ENCODE measurements at places on chromosomes 5 and 9.
A peak's percentile ranks its signal among the peaks of the same experiment; 100 is the strongest.

DNA sequence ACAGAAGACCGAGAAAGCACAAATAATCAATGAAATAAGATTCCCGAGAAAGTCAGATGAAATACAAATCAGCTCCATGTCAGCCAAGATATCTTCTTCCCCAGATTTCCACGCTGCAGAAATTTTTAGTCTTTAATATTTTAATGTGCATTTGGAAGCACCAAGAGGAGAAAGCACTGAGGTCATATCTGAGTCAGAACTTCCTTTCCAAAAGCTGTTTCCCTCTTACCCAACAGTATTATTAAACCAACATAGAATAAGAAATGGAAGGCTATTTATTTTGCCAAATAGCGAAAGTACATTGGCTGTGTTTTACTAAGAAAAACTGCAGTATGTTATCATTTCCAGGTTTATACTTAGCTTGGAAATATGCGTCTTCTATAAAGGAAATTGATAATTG, 772.1 kb upstream of the CDH9 start:
- DNase-seq = no peak

DNA sequence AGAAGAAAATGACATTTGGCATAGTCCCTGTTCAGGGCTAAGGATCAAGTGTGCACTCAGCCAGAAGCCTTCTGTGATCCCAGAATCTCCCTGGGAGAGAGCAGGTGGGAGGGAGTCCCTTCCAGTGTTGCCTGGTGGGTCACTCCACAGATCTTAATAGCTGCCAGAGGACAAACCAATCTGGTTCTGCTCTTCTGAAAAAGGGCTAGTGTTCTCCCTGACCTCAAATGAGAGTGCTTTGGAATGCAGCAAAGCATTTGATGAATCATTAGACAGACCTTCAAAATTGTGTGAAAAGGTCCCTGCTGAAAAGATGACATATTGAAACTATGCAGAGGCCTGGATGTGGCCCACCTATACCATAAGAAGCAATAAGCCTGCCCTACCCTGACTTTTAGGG, 339.7 kb downstream of the TMEM232 start:
- DNase-seq = no peak

DNA sequence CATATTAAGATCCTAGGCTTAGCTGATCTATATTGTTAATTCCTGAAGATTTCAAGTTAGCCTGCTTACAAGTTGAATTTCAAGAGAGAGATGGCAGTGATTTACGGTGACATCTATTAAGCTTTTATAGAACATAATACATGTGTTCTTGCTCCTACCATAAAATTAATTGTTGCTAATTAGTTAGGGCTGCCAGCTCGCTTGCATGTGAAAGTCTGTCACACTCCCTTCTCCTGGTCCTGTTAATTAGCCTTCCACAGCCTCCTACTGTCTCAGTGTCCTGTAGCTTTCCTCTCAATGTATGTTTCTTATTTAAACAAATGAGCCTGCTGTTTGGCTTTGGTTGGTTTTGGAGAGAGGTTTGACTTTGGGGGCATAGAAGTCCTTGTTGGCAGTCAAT, 247.2 kb downstream of the NTRK2 start:
- DNase-seq = no peak

- DNase-seq = no peak
Measured at GRCh38 chr5:39106322-39106721, 32.1 kb upstream of the RICTOR start.

DNA sequence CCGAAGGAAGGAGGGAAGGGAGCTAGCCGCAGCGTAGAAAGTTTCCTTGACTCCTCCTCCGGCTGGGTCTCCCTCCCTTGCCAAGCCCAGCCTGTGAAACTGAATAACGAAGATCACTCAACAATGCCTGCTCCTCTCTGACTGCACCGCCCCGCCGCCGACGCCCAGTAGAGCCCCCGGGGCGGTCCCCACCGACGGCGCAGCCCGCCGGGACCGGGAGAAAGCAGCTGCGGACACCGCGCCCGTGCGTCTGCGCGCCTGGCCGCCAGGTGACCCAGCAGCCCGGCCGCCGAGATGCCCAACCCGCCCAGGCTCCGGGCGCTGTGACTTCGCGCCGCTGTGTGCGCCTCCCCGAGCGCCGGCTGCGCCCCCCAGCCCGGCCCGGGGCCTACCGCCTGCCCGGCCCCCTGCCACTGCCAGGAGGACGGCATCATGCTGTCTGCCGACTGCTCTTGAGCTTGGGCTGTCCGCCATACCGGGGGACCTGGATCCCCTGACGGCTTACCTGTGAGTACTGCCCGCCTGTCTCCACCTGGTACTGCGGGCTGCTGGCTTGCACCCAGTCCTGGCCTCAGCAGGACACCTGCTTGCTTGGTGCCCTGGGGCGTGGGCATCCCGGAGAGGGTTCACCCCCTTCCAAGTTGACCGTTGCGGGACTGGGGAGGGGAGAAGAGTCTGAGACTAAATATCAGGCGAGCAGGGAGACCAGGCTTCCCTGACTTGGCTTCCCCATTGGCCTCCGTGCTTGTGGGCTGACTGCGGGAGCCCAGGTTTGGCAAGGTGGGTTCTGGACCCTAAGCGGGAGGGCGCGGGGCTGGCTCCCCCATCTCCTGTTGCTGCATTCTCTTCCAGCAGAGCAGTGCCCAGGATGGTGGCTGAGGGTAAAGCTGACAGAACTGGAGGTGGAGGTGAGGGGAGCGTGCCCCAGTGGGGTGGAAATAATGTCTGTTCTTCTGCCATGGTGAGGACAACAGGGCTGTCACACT, 26.2 kb upstream of the SPTLC1 start:
- no peak for DNase-seq

DNA sequence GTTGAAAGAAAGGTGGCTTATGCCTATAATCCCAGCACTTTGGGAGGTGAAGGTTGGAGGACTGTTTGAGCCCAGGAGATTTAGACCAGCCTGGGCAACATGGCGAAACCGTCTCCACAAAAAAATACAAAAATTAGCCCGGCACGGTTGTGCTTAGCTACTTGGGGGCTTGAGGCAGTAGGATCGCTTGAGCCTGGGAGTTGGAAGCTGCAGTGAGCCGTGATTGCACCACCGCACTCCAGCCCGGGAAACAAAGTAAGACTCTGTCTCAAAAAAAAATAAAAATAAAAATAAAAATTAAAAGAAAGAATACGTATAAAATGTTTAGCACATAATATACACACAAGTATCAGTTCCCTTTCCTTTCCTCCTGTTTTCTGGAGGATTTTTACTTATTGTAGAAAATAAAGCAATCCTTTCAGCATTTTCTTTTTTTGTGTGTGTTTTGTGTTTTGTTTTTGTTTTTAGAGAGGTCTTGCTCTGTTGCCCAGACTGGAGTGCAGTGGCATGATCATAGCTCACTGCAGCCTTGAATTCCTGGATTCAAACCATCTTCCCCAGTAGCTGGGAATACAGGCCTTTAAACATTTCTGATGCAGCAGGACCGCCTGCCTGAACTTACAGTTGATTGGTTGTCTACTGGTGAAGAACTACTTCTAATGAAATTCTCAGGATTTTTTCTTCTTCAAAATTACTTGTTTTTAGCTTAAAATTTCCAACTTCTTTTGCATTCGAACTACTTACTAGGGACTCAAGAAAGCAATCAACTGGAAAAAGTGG, 4.1 kb upstream of the GPR107 start:
- no peak for DNase-seq

GRCh38 chr5:124887223-124887622, 140.8 kb upstream of the ZNF608 start:
- DNase-seq = no peak

DNA sequence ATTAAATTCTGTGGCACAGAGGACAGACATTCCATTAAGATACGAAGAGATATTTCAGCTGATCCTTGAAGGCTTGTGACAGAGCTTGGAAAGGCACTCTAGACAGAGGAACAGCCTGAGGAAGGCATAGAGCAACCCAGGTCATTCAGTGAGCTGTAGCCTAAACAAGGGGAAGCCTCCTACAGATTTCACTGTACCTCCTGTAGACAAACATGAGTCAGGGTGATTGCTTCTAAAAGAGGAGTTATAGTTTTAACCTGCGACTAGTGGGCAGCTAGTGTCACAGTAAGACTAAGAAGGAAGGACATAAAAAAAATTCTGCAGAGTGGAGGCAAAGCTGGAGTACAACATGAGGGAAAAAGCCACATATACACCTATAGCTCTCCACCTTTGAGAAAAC, 43.5 kb upstream of the ANKDD1B start:
- no peak for DNase-seq

GRCh38 chr5:159660401-159660800, 255.9 kb upstream of the ADRA1B start:
- DNase-seq = no peak

DNA sequence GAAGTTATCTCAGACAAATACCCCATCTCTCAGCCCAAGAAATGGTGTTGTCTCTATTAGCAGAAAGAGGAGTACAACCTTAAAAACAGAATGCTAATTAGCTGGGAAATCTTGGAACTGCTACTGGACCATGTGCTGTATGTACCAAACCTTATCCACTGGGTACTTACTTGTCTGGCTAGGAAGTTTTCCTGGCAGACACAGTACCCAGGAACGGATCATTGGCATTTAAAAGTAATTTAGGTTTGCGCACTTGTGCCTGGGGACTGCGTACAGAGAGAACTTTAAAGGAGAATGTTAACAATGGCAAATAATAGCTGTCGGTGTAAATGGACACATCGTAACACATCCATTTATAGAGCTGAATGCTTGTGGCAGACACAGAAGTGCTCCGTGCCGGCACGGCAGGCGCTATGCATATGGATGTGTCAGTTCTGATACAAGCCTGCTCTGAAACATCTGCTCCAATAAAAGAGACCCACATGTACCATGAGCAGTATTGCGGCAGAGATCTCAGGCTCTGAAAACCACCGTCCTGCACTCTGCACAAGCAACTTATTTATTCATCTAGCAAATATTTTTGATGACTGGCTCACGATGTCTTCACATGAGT, 290.6 kb upstream of the PANK3 start:
- no peak for DNase-seq

DNA sequence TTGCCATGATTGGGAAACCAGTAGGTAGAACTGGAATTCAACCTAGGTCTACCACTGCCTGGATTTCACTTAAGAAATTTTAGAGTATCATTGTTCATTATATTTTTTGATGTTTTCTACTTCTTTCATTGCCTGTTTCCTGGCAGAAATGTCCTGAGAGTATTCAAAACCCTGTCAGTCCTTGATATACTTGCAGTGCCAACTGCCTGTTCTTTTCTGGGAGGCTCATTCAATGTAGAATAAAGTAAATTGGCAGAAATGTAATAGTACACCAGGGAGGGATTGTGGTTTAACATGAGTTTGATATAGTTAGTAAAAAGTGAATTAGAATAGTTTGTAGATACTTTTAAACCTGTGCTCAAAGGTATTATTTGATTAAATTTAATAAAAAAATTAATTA, 286.3 kb downstream of the FBXL7 start:
- DNase-seq = no peak

DNA sequence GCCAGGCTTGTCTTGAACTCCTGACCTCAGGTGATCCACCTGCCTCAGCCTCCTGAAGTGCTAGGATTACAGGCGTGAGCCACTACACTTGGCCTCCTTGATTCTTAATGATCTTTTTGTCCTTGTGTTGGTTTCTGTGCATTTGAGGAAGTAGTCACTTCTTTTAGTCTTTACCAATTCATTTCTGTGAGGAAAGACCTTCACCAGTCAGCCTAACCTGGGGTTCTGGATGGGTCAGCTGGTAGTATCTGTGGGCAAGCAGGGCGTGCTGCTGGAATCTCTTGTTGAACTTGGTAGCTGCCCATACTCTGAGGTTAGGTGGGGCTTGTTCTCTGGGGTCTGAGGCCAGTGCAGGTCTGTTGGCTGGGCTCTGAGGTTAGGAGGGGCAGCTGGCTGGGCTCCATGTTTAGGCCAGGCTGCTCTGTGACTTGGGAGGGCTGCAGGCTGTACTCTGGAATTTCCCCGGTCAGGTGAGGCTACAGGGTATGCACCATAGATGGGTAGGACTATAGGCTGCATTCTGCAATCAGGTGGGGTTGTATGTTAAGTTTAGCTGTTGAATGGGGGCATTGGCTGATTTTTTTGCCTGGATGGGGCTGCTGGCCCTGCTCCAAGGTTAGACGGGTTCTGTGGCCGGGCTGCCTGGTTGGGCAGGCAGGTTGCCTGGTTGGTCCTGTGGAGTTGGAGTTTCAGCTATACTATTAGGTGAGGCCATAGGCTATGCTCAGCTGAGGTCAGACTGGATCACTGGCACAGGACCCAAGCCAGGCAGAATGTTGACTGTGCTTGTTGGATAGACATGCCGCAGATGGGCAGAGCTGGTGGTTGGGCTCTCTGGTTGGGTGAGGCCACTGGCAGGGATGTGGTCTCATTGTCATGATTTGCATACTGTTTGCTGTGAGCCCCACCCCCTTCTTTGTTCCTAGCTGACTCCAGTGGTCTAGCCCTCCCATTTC, 19.2 kb downstream of the UBAP1 start:
- no peak for DNase-seq

- DNase-seq = no peak
Measured at GRCh38 chr5:587403-587802, 24.7 kb upstream of the CEP72 start.

- peak; percentile 99 for DNase-seq
Measured at GRCh38 chr5:177554474-177555111, at the start of gene FAM193B. FAM193B (minus strand) TSS chr5:177554563; CDS start chr5:177554458, 105 bp downstream.

DNA sequence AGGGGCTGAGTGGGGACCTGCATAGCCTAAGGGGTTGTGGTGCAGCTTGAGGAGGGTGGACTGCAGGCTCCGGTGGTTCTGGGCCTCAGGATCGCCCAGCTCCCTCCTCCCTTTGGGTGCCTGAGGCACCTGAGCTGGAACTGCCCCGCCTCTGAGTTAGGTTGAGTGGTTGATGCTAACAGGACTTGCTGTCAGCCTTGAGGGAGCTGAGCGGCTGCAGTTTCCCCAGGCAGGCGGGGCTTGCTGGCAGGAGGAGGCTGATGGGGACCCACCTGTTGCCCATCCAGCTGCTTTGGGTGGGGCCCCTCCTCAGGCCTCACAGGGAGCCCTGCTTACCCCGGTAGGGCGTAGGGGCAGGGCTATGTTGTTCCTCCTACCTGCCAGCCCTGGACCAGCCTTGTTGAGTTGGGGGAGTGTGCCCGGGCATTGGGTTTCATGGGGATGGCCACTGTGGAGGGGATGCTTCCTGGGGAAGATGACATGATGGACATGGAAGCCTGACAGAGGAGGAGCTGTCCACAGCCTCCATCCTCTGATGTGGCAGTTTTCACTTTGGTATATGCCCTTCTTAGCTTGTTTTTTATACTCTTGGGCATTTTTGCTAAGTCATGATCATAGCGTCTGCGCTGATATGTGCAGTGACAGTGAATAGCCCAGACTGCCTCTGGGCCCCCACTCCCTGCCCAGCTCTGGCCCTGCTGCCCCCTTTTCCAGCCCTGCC, 14.3 kb downstream of the WNK2 start:
- no peak for DNase-seq

- DNase-seq = no peak
Measured at GRCh38 chr5:142441616-142442015, 116.8 kb upstream of the SPRY4 start.

- DNase-seq = no peak
Measured at GRCh38 chr9:133679056-133679455, 42.9 kb downstream of the DBH start.

GRCh38 chr9:130372057-130372456, 72.7 kb upstream of the ASS1 start:
- DNase-seq = no peak

- peak; percentile 43 for DNase-seq
Measured at GRCh38 chr5:139635606-139636206, 12.4 kb upstream of the CXXC5 start.

GRCh38 chr5:59066367-59067163, 483.7 kb downstream of the RAB3C start:
- no peak for DNase-seq

- DNase-seq = no peak
Measured at GRCh38 chr9:91098203-91098850, 263.4 kb downstream of the AUH start.

- no peak for DNase-seq
Measured at GRCh38 chr9:130298662-130299279, 33.2 kb downstream of the HMCN2 start.

GRCh38 chr5:143197260-143197656, 206.2 kb downstream of the NR3C1 start:
- DNase-seq = no peak

Measured in activated T-cell treated with anti-CD3 and anti-CD28 coated beads, Interleukin-2, amount 50 U/mL, for 24 hours (primary cell).